Right atrium auricular region (tissue), 2 donors: ENCODE measurements at places on chromosomes 7 and 10. TPM values are rescaled to one million over a fixed set of nuclear protein-coding genes. Genes with fewer than 3 reads are reported as not detected.

DNA sequence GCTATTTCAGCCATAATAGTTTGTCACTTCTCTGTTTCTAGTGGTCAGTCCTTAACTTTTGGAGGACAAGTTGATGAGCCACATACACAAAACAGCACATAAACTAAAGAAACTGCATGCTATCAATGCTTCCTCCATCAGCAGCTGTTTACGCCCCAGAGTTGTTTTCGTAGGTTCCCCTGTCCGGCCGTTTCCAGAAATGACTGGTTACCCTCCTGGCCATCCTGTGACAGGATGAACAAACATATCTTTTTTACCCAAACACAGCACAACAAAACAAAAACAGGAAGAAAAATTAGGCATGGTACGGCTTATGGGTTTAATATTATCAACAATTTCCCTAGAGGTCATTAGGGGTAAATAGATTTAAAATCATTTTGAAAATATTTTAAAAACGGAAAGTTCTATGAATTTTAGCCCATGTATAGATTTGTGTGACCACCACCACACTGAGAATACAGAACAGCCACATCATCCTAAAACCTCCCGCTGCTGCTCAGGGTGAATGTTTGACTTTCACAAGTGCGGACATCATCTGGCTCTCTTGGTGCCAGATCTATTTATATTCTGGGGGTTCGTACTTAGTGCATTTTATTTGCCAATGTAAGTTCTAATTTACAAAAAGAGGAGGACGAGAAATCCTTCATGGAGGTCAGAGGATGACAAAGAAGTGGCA, 74.8 kb downstream of the HIPK2 start:
- H3K36me3 ChIP-seq, result peaks cover 13% of the 10 kb centered on the region
- no peaks in the 10 kb centered on the region for H3K27me3 ChIP-seq
- no peak overlapping the region for H3K4me3 ChIP-seq
- DNase-seq, result no peak

- no peak for DNase-seq
- no peaks in the 10 kb centered on the region for H3K4me1 ChIP-seq
- H3K27ac ChIP-seq, result peak overlapping the region; percentile 17
- H3K4me3 ChIP-seq, result no peak overlapping the region
Measured at GRCh38 chr10:34526758-34527730, 288.1 kb downstream of the PARD3 start.

DNA sequence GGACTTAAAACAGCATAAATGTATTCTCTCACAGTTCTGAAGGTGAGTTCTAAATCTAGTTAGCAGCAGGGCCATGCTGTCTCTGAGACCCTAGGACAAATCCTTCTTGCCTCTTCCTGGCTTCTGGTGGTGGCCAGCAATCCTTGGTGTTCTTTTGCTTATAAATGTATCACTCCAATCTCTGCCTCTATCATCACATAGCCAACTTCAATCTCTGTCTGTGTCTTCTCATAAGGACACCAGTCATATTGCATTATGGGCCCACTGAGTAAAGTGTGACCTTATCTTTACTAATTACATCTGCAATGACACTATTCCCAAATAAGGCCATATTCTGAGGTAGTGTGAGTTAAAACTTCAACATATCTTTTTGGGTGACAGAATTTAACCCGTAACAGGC, 778.9 kb downstream of the KCNMA1 start:
- H3K27me3 ChIP-seq, result no peaks in the 10 kb centered on the region
- no peaks in the 10 kb centered on the region for H3K4me1 ChIP-seq
- H3K36me3 ChIP-seq, result no peaks in the 10 kb centered on the region

Gene ATOH7
- not detected for total RNA-seq
